ENCODE measurements at places on chromosomes 1 and 21.

DNA sequence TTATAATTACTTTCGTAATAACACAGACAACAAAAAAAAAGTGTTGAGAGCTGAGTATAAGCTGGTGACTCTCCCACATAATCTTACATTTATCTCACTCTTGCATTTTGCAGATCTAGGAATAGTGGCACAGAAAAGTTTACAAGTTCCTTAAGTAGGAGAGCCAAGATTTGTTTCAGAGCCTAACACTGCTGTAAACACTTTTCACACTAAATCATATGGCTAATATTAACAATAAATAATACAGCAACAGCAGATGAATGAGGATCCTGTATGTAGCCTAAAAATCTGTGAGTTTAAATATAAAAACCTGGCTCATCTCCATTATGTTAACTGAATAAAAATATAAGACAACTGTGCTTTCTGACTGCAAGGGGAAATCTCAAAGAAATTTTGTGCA is 846.5 kb upstream of the ADAMTS5 start:
- no peak for DNase-seq

- no peak for DNase-seq
Measured at GRCh38 chr1:229027158-229027557, 243.8 kb upstream of the RAB4A start.

- DNase-seq: no peak
Measured at GRCh38 chr1:164498792-164499191, 60.2 kb upstream of the PBX1 start.

DNA sequence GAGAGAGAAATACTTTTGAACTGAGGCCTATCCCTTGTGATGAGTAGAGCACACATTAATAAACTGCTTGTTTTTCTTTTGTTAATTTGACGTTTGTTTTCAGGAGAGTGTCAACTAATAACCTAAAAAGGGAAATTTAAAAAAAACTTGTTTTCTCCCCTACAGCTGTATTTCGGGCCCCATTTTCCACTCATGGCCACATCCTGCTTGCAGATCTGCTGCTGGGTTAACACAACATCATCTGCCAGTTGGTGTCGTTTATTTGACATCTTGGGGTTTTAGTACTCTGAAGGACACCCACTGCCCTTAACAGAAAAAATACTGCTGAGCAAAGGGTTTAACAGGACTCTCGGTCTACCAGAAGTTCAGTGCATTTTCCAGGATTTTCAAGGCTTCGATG is 848 bp upstream of the PYHIN1 start:
- no peak for DNase-seq

- no peak for DNase-seq
Measured at GRCh38 chr1:205580140-205580922, 51.5 kb downstream of the ELK4 start.

DNA sequence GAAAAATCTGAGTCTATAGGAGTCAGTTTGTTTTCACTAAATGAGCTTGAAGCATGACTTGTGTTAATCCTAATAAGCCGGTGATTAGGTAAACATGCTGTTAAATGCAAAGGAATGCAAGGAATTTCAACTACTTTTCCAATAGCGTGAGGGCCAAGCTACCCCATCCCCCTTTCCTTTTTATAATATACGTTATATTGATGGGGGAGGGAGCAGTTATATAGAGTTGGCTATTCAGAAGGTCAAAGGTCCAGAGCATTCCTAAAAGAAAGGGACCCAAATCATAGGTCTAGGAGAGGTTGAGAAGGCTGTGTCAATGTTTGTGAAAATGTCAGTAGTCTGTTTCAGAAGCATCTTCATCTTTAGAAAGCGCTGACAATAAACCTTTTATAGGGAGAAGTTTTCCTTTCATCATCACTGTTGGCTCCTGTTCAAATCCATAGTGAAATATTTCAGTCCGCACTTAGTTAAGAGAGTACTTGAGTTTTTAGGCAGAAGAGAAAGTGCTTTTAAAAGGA is 3.8 kb downstream of the CCN1 start:
- no peak for DNase-seq

GRCh38 chr1:215569986-215570824 is 3.1 kb downstream of the KCTD3 start:
- DNase-seq: no peak

- no peak for DNase-seq
Measured at GRCh38 chr1:17575797-17576518, 36.5 kb downstream of the ARHGEF10L start.

GRCh38 chr1:205074084-205074483 is 10.2 kb downstream of the TMEM81 start:
- DNase-seq: no peak
